Posterior vena cava (tissue), 2 donors: ENCODE measurements at places on chromosomes 7 and 10.

DNA sequence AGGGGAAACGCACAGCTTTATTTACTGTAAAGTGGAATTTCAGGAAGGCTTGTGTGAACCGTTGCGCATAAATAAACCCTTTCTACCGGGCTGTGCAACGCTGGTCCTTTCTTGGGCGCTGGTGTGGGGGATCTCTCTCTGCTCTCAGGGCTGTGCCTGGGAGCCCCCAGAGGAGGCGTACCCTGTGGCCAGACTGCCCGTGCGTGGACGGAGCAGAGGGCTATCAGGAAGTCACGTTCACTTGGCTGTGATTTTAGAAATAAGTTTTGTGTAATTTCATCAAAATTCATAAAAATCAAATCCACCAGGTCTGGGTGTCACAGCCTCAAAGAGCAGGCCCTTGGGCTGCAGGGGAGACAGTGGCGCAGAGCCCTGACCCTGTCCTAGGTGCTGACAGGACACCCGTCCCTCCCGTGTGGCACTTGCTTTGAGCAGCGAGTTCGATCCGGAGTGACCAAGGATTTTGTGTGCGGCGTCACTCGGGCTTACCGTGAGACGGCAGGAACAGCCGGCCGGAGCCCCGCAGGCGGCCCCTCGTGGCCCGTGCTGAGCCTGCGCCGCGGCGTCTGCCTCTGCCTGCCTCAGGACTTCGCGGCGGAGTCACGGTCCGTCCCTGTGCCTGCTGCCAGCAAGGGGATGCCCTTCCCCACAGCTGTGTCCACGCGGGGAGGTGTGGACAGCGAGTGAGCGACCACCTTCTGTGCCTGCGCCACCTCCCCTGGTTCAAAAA is 20.2 kb downstream of the GET4 start:
- DNase-seq: no peak

GRCh38 chr10:35916791-35917190 is 274.7 kb upstream of the FZD8 start:
- no peak for DNase-seq

GRCh38 chr10:126233182-126234148 is 154.8 kb downstream of the ADAM12 start:
- DNase-seq: no peak

DNA sequence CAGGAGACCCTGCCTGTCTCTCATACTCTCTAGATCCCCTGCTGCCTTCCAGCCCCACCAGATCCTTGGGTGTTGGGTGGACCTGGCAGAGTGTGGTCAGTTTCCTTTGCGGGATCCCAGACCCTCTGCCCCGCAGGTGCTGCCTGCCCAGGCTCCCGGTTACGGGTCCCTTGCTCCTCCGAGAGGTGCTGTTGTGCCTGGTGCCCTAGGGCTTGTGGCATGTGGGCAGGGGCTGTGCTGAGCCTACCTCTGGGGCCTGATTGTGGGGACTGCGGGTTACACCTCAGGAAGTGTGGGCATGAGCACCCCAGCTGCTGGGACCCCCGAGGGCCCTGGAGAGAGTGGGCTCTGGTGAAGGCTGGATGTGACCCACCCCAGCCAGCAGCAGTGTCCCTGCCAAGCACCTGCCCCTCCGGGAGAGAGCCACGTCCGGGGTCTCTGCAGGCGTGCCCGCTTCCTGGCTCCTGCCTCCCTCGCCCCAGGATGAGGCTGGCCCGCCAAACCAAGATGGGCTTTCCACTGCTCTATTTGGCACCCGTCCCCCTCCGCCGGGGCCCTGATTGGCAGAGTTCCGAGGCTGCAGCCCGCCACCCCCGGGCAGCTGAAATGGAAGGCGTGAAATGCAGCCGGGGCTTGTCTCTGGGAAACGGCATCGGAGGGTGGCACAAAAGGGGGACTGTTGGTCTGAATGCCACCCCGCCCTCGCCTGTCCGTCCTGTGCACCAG is 17.0 kb downstream of the CLIP2 start:
- DNase-seq: no peak

DNA sequence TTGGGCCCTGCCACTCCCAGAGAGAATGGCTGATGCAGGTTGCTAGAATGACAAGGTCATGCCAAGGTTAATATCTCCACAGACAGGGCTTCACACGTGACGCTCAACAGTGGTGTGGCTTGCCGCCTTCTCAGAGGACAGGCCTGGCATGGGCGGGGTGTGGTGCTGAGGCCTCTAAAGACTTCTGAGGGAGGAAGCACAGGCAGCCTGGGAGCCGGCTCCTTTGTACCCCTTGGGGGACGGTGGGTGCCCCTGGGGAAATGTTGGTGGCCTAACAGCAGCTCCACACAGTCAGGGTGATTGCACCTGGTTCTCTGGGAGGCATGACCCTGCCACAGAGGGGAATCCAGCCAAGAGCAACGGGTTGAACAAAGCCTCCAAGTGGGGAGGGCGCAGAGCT is 115.1 kb downstream of the PKD1L1 start:
- no peak for DNase-seq

DNA sequence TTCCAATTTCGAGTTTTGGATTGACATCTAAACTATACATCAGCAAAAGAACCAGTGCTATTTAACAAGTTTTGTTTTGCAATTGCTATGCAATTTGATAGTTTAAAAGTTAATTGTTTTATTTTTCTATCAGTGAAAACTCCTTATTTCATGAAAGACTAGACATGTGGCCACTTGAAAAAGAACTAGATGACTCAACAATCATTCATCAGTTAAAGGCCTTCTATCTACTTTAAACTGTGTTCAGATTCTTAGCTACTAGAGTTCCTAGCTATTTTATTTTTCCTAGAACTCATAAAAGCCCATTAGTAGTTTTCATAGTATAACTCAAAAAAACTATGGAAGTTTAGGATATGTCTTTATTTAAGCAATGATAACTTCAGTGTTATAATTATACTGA is 104.6 kb upstream of the LSM8 start:
- no peak for DNase-seq

DNA sequence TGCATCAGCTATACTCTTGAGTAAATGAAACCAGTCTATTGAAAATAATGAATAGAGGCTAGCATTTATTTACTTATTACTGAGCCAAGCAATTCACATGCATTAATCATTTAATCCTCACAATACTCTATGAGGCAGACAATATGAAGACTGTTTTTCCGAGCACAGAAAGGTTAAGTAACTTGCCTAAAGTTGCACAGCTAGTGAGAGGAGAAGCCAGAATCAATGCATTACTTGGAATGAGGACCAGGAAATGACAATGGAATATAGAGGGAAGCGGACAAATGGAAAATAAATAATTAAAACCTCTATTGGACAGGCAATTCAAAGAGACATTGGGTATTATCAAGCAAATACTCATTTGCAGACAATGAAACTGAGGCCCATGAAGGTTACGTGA is 207.6 kb upstream of the PRKCQ start:
- no peak for DNase-seq

- DNase-seq: no peak
Observed at GRCh38 chr7:65216469-65216868, 157.2 kb upstream of the ZNF92 start.

GRCh38 chr7:139602143-139602722 is 78.7 kb downstream of the CLEC2L start:
- DNase-seq: no peak

DNA sequence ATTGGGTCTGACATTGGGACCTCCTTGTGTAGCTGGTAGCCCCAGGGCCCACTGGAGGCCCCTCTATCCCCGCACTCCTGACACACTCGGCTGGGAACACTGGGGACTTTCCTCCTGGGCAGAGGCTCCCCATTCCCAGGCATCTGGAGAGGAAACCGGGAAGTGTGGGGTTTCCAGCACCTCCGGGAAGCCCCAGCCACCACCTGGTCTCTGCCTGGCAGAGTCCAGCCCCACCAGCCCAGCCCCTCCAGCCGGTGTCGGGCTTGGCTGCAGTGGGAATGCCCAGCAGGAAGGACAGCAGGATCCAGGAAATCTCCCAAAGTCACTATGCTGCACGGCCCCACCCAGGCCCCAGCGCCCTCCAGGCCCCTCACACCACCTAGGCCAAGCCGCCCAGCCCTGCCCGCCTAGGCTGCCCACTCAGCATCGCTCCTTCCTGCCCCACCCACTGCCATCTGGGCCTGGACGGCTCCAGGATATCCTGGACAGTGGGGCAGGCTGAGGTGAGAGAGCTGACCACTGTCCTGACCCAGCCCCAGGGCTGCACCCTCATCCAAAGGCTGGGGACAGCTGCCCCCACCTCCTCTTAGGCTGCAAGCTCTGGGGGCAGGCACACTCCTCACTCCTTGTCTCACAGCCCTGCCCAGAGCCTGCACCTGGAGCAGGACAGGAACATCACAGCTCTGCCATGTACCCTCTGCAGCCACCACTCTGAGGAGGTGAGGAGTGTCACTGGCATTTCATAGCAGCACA is 11.8 kb downstream of the RASGEF1A start:
- DNase-seq: peak; percentile 72

- DNase-seq: no peak
Observed at GRCh38 chr7:25643770-25644394, 415.6 kb upstream of the NPVF start.

DNA sequence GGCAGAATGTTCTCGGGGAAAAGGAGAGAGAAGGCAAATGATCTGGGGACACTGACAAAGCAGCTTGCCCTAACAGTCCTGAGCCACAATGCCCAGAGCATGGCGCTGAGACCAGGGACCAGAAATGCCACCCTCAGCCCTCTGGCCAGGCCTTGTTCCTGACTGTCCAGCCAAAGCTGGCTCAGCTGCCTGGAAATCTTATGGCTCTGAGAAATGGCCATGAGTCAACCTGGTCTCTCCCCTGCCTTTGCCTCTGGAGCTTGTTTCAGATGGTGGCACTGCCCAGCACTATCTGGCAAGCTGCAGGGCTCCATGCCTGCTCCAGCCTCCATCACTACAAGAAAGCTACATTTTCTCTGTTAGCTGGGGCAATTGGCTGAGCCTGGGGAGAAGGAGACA is 90.5 kb upstream of the PLXNA4 start:
- DNase-seq: no peak
